ENCODE measurements at places on chromosomes 11 and 22.

DNA sequence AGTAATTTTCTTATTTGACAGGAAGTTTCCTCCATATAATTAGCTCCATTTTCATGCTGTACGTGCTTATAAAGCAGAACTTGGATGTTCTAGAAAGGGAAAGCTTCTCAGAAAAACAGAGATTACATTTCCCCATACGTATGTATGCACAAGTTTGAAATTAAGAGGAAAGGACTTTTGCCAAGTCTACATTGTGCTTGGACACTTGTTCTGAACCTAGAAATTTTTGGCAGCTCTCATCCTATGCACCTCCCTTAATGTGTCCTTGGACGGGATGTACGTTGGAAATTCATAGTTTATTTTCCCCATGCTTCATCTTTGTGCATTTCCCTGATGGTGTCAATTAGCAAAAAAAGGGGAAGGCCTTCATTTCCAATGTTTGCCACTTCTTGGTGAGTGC lies 322.7 kb downstream of the BLID start:
- no peak for DNase-seq

- no peak for DNase-seq
Measured at GRCh38 chr11:117693344-117693743, 103.7 kb downstream of the DSCAML1 start.

- no peak for DNase-seq
Measured at GRCh38 chr22:43992331-43992821, 31.7 kb upstream of the PARVB start.

GRCh38 chr22:44042249-44043218 lies 18.4 kb downstream of the PARVB start:
- DNase-seq: no peak

- DNase-seq: no peak
Measured at GRCh38 chr11:72719144-72719543, 33.1 kb downstream of the ARAP1 start.

DNA sequence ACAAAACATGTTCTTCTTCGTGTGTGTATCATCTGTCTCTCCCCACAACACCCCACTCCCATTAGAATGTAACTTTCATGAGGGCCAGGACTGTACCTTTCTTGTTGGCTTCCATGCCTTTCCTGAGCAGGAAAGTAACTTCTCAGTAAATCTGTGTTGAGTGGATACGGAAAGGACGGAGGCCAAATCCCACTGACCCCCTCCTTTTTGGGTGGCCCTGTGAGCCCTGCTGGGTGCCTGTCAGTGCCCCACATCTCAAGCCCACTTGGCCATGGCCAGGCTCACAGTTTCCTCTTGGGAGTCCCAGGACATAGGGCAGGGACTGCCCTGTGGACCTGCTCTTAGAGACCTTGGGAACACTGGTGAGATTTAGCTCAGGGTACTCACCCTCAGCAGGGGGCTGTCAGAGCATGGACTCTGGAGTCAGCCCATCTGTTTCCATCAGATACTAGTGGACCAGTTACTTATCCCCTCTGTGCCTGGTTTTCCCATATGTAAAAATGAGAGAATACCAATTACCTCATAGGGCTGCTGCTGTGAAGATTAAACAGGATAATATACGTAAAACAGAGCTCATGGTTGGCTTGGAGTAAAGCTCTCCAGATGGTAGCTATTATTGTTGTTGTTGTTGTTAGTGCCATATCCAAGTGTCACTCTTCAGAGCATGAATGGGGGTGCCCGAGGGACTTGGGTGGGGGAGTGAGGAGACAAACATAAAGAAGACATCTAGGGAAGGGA lies 1.0 kb upstream of the C11orf96 start:
- no peak for DNase-seq

GRCh38 chr11:6604081-6604626 lies 580 bp downstream of the ILK start:
- no peak for DNase-seq

DNA sequence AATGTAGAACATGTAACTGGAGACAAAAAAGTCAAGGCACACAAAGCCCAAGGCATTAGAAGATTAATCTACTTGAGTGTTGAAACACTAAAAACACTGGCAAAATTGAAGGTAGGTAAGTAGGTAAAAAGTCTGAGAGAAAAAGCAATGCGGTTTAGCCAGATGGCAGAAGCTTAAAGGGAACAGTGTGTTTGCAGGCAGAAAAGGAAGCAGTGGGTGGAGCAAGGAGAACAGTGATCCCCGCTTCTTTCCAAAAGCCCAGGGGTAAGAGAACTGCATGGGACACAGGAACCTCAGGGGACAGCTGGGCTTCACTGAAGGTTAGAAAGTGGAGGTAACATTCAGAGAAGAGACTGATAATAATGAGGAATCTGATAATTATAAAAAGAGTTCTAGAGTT lies 16.0 kb downstream of the MRE11 start:
- DNase-seq: no peak

DNA sequence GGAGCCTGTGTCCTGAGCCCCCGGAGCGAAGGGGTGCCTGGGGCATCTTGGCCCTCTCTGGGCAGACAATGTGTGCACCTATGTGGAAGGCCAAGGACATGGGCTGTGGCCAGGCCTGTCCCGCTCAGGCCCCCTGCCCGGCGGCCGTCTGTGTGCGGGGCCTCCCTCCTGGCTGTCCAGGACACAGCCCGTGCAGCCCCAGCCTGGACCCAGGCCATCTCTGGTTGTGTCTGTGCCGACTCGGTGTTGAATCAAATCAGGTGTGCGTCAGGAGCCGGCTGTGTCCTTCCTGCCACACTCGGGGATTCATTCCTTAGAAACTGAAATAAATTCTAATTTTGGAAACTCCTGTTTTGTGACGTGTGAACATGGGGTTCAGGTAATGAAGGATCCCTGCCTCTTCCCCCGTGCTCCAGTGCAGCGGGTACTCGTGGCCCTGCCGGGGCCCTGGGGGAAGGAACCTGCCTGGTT lies 1.5 kb upstream of the SELENOO start:
- no peak for DNase-seq

GRCh38 chr11:12600829-12601228 lies 73.4 kb upstream of the TEAD1 start:
- DNase-seq: no peak

- DNase-seq: peak; percentile 31
Measured at GRCh38 chr11:75668451-75669297, at the start of gene MAP6. Gene MAP6 (minus strand): TSS chr11:75669038. CDS start chr11:75668369, 669 bp downstream.

GRCh38 chr11:3838504-3838903 lies 2.3 kb downstream of the RHOG start:
- DNase-seq: no peak
